Large intestine (tissue), 12 donors: ENCODE measurements at places on chromosomes 3 and 15. TPM values are rescaled to one million over a fixed set of nuclear protein-coding genes. Genes with fewer than 3 reads are reported as not detected.

DNA sequence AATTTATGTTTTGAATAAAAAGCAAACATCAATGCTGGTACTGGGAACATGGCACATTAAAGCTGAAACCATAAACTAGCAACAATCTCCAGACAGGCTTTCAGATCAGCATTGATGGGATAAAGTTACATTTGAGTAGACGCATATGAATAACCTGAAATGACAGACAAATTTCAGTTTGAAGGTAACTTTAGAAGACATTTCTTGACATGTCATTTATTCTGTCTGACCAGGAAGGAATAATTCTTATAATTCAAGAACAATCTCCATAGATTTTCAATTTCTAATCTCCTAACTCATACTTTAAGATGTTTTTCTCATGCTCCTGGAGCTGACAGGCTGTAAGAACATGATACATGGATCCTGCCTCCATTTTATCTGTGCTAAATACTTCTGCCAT lies 69.8 kb downstream of the PLCH1 start:
- no peak for DNase-seq

GRCh38 chr3:120145542-120146285 lies 51.5 kb upstream of the GSK3B start:
- no peak for DNase-seq

DNA sequence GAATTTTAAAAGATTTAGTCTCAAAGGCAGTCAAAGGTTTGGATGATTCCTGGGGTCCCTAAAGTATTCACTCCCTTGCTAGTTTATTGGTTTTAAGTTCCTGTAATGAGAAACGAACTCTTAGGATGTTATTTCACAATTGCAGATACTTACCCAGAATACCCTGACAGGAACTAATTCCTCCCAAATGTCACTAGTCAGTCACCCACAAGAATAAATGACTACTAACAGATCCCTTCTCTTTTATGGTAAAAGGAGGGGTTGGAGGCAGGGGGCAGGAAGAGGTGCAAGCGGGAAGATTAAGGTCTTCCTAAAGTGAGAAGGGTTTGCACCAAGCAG lies 174.2 kb upstream of the SLC2A2 start:
- DNase-seq, result no peak

Gene IQCF5
- not detected for polyA plus RNA-seq

- no peak for DNase-seq
Observed at GRCh38 chr3:152402695-152403451, 134.1 kb downstream of the MBNL1 start.

DNA sequence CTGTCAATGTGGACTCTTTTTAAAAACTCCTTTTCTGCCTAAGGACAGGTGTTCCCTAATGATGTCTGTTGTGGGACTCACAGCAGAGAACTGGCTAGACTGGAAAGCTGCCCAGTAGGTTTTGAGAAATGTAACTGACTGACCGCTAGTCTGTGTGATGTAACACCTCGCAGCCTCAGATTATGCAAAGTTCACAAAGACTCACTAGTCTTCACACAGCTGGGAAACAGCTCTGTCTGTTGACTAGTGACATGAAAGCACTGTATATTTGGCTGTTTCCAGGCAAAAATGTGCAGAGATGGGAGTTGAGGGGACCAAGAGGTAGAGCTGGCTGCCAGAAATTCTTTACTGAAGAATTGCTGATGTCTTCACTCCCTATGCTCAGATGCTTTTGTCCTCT lies 10.3 kb downstream of the PDZRN3 start:
- no peak for DNase-seq

Gene SLC28A2
- 16.8 TPM for polyA plus RNA-seq

DNA sequence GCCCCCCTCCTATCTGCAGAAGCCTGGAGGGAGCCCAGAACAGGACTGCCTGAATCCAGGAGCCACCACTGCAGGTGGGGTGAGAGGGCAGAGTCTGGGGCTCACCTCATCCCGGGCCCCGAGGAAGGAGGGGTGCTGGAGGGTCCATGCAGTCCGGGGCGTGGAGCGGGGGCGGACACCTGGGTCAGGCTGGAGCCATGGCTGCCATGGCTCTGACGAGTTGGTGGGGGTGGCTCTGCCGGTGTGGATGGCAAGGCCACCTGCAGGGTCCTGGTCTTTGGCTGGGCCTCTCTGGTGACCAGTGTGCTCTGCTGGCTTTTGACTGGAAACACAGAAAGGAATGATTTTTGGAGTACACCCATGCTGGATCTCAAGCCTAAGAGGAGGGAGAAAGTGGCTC lies 47.4 kb downstream of the DZIP1L start:
- DNase-seq, result no peak

Gene ARPP21
- 2.7 TPM for polyA plus RNA-seq

DNA sequence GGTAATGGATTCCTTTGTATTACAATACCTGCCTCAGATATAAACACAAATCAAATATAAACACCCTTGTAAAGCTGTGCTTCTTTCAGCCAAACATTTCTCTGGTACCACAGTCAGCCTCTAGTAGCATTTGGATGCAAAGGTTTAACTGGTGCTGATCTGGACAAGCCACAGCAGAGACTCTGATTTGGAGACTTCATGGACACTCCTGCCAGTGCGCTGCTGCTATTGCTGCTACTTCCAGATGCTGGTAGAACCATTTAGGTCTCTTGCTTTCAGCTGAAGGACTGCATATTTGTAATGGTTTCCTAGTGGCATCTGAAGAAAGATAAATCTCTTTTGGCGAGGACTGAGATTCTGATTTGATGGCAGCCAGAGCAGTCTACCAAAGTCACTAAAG lies 36.9 kb downstream of the NCK1 start:
- DNase-seq, result no peak

GRCh38 chr3:7074217-7074616 lies 213.3 kb downstream of the GRM7 start:
- DNase-seq, result no peak

DNA sequence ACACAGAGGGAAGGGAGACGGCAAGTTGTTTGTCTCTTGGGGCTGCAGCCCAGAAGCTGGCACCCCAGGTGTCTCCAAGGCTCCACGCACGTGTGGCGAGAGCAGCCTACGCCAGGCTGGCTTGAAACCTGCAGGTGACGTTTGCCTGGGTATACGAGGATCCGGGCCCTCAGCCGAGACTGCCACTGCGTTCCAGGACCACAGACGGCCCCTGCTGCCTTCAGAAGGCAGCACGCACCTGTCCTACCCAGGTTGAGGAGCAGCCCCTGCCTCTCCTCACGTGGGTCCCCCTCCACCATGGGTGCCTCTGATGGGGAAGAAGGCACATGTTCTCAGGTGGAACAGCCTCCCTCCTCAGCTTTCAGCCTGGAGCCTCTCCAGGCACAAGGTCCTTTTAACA lies 75.3 kb upstream of the PRR20G start:
- no peak for DNase-seq

Gene MUSTN1
- 2.8 TPM for polyA plus RNA-seq

GRCh38 chr3:120420360-120420759 lies 30.4 kb downstream of the FSTL1 start:
- no peak for DNase-seq
